ENCODE measurements at places on chromosomes 11 and 22. TPM values are rescaled to one million over a fixed set of nuclear protein-coding genes. Genes with fewer than 3 reads are reported as not detected.

DNA sequence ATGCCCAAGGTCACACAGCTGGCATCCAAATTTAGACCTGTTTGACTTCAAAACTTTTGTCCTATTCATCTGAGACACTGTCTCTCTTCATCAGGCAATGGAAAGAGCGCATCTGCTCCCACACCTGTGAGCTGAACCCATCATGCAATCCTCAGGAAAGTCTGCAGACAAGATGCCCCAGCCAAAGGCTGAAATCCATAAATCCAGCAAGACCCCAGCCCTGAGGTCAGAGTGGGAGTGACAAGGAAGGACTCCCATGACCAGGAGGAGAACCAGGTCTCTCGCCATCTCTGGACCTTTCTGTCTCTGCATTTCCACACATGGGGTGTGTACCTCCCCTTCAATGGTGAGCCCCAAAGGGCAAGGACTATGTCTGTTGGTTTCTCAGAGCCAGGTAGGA is 83.6 kb upstream of the HMGXB4 start:
- H3K4me1 ChIP-seq: no peaks in the 10 kb centered on the region
- no peak overlapping the region for H3K4me3 ChIP-seq
- DNase-seq: no peak
- H3K27ac ChIP-seq: no peak overlapping the region

GRCh38 chr11:57124917-57125316 is 56.8 kb upstream of the LRRC55 start:
- no peaks in the 10 kb centered on the region for H3K27me3 ChIP-seq
- H3K27ac ChIP-seq: no peak overlapping the region
- no peaks in the 10 kb centered on the region for H3K36me3 ChIP-seq

GRCh38 chr11:33479231-33479630 is 221.4 kb downstream of the C11orf91 start:
- H3K27me3 ChIP-seq: no peaks in the 10 kb centered on the region
- no peak overlapping the region for H3K4me3 ChIP-seq
- H3K27ac ChIP-seq: no peak overlapping the region
- H3K4me1 ChIP-seq: no peaks in the 10 kb centered on the region

- peaks cover 73% of the 10 kb centered on the region for H3K4me1 ChIP-seq
- H3K36me3 ChIP-seq: peaks cover 18% of the 10 kb centered on the region
- peak overlapping the region; percentile 94 for H3K27ac ChIP-seq
- H3K4me3 ChIP-seq: no peak overlapping the region
Observed at GRCh38 chr11:62539238-62539925, 7.2 kb downstream of the AHNAK start.

DNA sequence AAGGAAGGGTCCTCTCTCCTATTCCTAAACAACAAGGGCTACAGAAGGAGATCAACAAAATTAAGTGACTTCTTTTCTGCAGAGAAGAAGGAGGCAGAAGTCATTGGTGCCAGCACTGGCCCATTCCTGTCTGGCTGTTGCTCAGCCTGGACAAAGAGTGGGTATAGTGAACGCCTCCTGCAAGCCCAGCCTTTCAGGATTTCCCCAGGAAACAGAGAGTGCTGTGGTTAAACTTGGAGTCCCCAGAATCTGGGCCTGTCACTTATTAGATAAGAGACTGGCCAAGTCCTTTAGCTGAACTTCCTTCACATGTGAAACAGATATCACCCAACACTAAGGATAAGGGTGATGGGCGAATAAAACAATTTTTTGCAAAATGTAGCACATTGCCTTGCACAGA is 10.9 kb downstream of the TST start:
- no peak overlapping the region for H3K4me3 ChIP-seq
- H3K4me1 ChIP-seq: no peaks in the 10 kb centered on the region
- H3K27me3 ChIP-seq: no peaks in the 10 kb centered on the region
- H3K36me3 ChIP-seq: no peaks in the 10 kb centered on the region

DNA sequence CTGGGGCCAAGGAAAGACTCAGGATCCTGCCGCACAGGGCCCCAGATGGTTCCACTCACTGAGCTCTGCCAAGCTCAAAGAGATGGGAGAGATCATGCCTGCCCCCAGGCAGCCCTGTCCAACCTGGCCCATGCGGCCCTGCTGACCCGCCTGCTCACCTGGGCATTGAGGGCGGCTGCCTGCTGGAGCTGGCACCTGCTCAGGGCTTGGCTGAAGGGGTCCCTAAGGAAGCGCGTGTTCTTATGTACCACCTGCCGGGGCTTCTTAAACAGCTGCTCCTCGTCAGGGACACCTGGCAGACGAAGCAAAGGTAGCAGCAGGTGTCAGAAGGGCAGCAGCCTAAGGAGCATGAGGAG is 5.5 kb downstream of the ESS2 start:
- DNase-seq: no peak
- H3K36me3 ChIP-seq: peaks cover 75% of the 10 kb centered on the region
- H3K4me1 ChIP-seq: peaks cover 9% of the 10 kb centered on the region
- H3K4me3 ChIP-seq: no peak overlapping the region
- no peaks in the 10 kb centered on the region for H3K27me3 ChIP-seq

DNA sequence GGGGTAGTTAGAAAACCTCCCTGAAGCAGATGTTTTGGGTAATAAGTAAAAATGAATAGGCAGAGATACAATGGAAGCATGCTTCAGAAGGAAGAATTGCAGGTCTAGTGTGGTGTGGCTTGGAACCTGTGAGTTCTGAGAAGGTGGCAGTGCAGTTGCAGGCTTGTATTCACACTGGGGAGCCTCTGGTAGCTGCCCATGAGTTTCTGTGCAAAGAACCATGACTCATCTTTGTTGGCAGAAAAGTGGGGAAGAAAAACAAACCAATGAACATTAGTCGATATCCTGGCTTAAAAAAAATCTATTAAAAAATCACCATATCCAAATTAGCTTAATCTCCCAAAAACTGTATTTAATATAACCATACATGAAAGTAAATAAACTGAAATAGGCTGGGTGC is 232.6 kb downstream of the FAT3 start:
- no peak overlapping the region for H3K27ac ChIP-seq
- no peaks in the 10 kb centered on the region for H3K36me3 ChIP-seq
- H3K4me3 ChIP-seq: no peak overlapping the region

DNA sequence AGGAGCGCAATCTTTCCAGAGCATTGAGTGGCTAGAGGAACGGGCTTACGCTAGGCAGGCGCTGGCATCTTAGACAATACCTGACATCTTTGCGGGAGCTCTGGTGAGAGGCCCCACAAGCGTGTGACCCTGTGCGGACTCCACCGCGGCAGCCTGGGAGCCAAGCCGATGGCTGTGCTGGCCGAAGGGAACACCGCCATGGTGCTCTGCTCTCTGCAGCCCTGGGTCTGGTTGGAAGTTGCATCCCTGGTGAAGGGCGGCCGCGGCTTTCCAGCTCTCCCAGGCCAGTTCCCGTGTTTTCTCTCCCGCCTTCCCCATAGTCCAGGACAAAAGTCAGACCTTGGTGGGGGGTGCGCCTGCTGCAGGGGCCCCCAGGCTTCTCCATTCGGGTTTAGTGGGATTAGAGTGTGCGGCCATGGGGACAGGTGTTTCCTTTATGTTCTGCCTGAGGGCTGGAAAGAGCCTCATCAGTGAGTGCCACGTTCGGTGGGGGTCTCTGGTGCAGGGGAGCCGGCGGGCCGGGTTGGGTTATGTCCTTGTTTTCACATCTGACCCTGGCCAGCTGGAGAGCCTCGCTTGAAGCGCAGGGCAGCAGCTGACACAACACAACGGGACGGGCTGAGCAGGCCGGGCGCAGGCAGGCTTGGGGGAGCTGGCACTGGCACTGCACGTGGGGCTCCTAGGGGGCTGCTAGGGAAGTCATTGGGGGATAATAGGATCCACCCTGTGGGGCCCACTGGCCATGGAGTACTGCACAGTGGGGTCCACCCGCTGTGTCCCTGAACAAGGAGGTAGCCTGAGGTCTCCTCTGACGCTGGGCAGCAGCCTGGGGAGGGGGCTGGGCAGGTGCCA is 94.8 kb downstream of the KCNQ1 start:
- no peak overlapping the region for H3K27ac ChIP-seq
- no peaks in the 10 kb centered on the region for H3K4me1 ChIP-seq
- H3K4me3 ChIP-seq: no peak overlapping the region
- H3K36me3 ChIP-seq: no peaks in the 10 kb centered on the region
- H3K27me3 ChIP-seq: peaks cover 6% of the 10 kb centered on the region

DNA sequence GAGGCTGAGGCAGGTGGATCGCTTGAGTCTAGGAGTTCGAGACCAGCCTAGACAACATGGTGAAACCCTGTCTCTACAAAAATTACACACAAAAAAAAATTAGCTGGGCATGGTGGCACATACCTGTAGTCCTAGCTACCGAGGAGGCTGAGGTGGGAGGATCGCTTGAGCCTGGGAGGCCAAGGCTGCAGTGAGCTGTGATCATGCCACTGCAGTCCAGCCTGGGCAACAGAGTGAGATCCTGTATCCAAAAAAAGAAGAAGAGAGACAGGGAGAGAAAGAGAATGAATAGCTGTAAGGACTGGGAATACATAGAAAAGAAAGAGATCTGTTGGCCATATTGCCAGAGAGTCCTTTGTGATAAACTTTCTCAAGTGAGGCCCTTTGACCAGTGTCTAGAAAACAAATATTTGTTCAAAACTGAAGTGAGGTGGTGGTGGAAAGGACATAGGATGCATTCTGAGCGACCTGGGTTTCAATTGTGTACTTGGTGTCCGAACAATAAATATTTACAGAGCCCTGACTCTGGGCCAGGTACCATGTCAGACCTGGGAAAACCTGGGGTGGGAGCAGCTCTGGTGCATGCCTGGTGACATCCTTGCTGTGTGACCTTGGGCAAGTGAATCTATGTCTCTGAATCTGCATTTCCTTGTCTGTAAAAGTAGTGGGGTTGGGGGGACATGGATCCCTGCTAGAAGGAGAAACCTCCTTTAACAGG is 89.6 kb upstream of the CRYBB3 start:
- no peak for DNase-seq
- no peak overlapping the region for H3K27ac ChIP-seq
- no peak overlapping the region for H3K4me3 ChIP-seq
- H3K4me1 ChIP-seq: peaks cover 18% of the 10 kb centered on the region
- no peaks in the 10 kb centered on the region for H3K36me3 ChIP-seq
- H3K27me3 ChIP-seq: no peaks in the 10 kb centered on the region

GRCh38 chr11:122512688-122513087 is 142.8 kb upstream of the UBASH3B start:
- H3K4me1 ChIP-seq: no peaks in the 10 kb centered on the region
- H3K36me3 ChIP-seq: no peaks in the 10 kb centered on the region
- no peak overlapping the region for H3K4me3 ChIP-seq
- no peak for DNase-seq
- no peak overlapping the region for H3K27ac ChIP-seq

Gene POU2F3
- total RNA-seq: not detected

Gene IGLL1
- total RNA-seq: not detected

Gene CALCA
- not detected for total RNA-seq

Gene GDPD4
- not detected for total RNA-seq

Gene LRP4
- total RNA-seq: not detected

Measured in natural killer cell (primary cell).